Stimulated activated CD4-positive, alpha-beta T cell treated with anti-CD3 and anti-CD28 coated beads, Interleukin-4, amount 100 ng/mL, for 4 hours (primary cell): ENCODE measurements at places on chromosomes 2 and 18.

- DNase-seq, result no peak
These were observed 692.2 kb upstream of the KLHL29 start for GRCh38 chr2:22692746-22693145.

- DNase-seq, result no peak
These were observed 125.5 kb upstream of the SPRED2 start for GRCh38 chr2:65557616-65558573.

DNA sequence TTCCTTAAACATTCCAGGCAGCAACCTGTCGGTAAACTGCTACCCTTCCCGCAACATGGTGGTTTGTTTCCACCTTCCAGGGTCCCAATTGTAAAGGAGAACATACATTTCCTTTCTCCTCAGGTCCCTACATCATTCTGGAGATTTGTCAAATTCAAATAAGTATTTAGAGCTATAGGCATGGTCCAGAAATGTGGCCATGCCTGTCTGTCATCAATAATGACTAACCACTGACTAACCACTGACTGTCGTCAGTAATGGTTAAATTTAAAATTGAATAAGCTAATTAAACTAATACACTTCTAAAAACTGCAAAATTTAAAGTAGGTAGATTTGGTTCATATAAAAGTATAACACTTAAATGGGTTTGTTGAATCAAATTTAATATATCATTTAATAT, 984.0 kb upstream of the SLC39A10 start:
- no peak for DNase-seq

DNA sequence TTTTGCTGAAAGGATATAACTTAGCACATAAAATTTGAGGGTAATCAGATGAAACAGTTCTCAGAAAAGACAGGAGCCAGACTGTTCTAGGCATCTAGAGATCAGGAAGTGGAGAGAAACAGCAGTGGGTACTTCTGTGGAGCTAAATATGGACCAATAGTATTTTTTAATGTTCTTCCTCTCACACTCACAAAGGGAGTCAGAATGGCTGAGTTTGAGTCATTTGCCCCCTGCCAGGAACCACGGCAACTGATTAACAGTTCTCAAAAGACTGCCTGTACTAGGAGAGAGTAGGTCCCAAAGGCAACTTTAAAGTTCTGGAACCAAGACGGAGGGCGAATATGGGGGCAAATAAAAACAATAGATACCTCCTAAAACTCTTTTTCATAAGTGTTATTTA, 107.5 kb downstream of the GULP1 start:
- no peak for DNase-seq

DNA sequence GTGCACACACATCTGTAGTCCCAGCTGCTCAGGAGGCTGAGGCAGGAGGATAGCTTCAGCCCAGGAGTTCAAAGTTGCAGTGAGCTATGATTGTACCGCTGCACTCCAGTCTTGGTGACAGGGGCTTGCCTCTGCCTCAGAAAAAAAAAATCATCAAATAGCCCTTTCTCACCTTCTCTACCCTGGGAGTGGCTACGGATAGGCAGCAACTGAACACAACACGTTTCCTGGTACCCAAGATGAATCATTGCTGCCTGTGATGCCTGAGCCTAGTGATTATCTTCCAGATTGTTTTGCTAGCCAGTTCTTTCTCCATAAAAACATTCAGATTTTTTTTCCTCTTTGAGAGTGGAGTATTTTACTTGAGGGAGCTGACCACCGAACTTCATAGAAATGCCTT, 13.5 kb downstream of the INPP4A start:
- DNase-seq, result peak; percentile 45

DNA sequence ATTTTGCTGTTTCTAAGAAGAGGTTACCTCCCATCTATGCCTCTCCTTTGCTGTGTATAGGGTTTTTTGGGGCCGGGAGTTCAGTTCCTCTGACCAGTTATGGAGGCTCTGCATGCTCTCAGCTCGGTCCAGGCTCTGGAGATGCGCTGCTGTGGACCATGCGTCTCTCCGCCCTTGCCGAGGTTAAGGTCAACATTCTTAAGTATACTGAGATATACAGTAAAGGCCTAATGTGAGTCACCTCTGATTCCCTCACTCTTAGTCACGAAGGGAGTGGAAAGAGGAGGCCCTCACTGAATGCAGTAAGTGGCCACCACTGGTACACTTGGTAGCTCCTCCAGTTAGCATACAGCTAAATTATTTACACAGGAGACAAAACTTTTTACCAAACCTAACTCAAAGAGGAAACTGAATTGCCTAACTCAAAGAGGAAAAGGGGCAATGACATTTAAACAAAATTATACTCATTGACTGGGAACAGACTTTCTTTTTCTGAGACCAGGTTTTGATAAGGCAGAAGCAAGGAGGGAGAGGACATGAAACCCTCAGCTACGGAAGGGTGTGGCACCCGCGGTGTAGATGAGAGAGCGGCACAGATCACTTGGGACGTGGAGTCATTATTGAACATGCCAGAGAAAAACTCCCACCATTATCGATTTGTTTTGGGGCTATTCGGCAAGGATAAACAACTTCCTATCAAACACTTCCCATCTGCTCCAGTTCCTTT, 98.7 kb downstream of the COPS8 start:
- no peak for DNase-seq

DNA sequence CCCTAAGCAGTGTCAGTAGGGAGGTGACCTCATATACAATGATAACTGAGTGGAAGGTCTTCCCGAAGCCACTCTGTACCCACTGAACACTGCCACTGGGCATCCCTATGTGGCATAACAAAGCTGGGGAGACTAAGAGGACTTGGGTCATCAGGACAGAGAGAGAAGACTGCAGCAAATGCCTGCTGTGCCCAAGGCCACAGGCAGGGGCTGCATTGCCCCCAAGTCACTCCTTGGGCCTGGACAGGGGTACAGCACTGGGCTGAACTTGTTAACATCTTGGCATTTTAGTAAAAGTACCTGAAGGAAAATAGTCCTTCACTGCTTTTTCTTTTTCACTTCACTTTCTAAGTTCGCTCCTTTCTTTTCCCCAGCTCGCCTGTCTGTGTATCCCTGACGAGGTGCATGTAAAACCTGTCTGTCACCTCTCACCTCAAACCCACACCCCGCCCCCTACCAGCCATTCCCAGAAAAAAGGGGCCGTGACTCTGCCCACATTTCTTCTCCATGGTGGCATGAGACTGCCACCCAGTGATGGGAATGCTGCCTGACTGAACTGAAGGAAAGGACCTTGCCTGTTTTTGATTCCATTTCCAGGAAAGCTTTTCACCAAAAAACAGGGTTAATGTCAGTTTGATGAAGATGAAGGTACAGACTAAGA, 62.9 kb downstream of the MTHFD2 start:
- DNase-seq, result no peak

DNA sequence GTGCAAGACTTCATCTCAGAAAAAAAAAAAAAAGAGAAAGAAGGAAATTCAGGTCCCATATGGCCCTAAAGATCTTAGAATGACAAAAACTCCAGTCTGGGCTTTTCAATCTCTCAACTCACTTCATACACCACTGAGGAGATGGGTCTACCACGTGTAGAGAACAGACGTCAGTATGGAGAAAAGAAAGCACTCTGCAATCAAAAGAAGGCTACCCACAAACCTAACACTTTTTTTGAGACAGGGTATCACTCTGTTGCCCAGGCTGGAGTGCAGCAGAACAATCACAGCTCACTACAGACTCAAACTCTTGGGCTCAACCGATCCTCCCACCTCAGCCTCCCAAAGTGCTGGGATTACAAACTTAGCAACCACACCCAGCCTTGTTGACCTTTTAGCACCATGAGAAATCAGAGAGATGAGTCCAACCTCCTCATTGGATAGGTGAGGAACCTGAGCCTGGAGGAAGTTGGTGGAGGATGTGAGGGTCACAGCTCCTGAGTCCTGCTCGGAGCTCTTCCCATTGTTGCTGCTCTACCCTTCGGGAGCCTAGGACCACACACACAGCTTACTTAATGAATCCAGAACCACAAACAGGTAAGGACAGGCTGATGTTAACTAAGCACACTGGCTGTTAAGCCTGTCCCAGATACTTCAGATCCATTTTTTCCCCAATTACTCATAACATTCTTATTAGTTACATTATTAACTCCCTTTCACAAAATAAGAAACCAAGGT, 23.7 kb downstream of the TBC1D8 start:
- DNase-seq, result no peak

GRCh38 chr2:201420442-201421113, 30.7 kb downstream of the TRAK2 start:
- DNase-seq, result no peak

DNA sequence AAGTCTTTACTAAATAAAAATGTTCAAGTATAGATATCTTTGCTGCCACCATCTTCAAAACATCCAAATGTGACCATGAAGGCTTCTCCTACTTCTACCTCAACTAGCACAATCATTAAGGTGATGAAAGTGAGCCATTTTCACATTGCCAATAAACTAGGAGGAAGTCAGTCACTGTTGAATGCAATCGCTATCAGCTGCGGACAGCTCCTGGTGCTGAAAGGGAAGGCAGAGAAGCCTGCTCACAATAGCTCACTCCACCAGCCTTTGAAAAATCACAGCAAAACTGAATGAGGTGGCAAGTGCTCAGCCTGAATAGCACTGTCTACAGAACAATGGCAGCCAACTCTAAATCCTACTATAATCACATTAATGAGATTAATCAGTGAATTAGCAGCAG, 2.2 kb downstream of the MYT1L start:
- no peak for DNase-seq

GRCh38 chr2:134135793-134136192, 118.1 kb upstream of the MGAT5 start:
- DNase-seq, result no peak
